ENCODE measurements at places on chromosomes 1 and 21.

- DNase-seq = no peak
Measured at GRCh38 chr1:205948039-205948438, 4.8 kb upstream of the SLC26A9 start.

DNA sequence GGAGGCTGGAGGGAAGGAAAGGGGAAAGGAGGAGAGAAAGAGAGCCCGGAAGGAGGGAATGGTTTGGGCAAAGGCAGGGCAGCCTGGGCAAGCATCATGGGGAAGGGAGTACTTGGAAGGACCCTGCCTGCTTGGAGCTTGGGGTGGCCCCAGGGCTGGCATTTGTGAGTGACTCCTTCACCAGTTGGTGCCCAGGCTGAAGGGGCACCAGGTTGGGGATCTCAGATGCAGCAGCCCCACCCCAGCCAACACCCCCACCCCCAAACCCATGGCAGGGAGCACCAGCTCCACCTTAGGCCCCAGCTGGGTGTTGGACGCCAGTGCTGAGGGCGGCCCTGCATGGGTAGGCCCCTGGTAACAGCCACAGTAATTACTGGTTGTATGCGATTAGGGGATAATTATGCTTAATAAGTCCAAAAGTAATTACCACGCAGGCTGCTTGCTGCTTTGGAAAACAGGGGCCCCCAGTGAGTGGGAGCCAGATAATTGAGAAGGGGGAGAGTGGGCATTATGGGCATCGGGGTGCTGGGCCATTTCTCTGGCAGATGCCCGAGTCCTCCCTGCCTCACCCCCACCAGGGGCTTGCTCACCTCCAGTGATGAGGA lies 78.3 kb downstream of the VWA5B1 start:
- no peak for DNase-seq

DNA sequence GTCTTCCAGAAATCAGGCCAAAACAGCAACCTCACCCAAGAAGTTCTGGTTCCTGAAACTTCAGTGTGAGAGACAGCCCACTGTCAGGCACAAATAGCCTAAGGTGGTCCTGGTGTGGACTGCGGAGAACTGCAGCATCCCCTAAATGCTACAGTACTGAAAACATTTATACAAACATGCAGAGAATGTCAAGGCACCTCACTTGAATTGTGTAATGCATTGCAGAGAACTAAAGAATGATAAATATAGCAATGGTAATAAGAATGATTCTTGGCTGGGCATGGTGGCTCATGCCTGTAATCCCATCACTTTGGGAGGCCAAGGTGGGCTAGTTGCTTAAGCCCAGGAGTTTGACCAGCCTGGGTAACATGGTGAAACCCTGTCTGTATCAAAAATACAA lies 138.6 kb downstream of the TIAM1 start:
- no peak for DNase-seq

DNA sequence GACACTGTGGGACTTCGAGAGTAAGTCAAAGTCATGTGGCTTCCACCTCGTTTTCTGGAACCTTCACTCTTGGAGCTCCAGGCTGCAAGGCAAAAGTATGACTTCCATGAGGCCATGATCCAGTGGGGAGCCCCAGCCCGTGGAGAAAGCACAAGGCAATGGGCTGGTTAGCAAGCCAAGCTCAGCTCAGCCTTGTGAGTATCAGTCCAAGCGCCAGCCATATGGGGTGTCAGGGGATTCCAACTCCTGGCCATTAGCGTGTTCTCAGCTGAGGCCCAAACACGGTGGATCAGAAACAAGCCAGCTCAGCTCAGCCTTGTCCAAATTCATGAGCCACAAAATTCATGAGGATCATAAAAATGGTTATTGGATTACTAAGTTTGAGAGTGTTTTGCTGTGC lies 261.0 kb downstream of the RHOU start:
- DNase-seq = no peak

Data from HS-27A (cell line).